Subcutaneous preadipocyte (primary cell): ENCODE measurements at places on chromosomes 4 and X. TPM values are rescaled to one million over a fixed set of nuclear protein-coding genes. Genes with fewer than 3 reads are reported as not detected.

Gene FGB
- total RNA-seq, result not detected in 2 replicates

Gene IL9R
- not detected in 2 replicates for total RNA-seq

Gene MAGEE2
- not detected in 2 replicates for total RNA-seq

Gene RADX
- total RNA-seq, result 1.8 and 6.1 TPM in 2 replicates
